ENCODE measurements at places on chromosomes 11 and 22. TPM values are rescaled to one million over a fixed set of nuclear protein-coding genes. Genes with fewer than 3 reads are reported as not detected.

GAL gene
- polyA plus RNA-seq: 1.8 TPM

SPTBN2 gene
- 4.7 TPM for polyA plus RNA-seq

IL18 gene
- 88.9 TPM for polyA plus RNA-seq

SGSM1 gene
- 1.9 TPM for polyA plus RNA-seq

EIF3D gene
- 171 TPM for polyA plus RNA-seq

JHY gene
- polyA plus RNA-seq: 3.7 TPM

SLC22A9 gene
- polyA plus RNA-seq: not detected

GUCD1 gene
- polyA plus RNA-seq: 87.8 TPM

ENTHD1 gene
- polyA plus RNA-seq: 0.04 TPM

OR8G5 gene
- polyA plus RNA-seq: 0.13 TPM

TBX10 gene
- polyA plus RNA-seq: not detected

GPHA2 gene
- polyA plus RNA-seq: 0.19 TPM

APOBEC3C gene
- 12.0 TPM for polyA plus RNA-seq

DRD4 gene
- polyA plus RNA-seq: 0.35 TPM

NLRP10 gene
- polyA plus RNA-seq: not detected

C11orf91 gene
- not detected for polyA plus RNA-seq

RIC8A gene
- polyA plus RNA-seq: 83.2 TPM

OR51B4 gene
- polyA plus RNA-seq: not detected

OR10D3 gene
- polyA plus RNA-seq: not detected

TMPRSS4 gene
- polyA plus RNA-seq: 8.7 TPM

SMTNL1 gene
- polyA plus RNA-seq: not detected

FAU gene
- polyA plus RNA-seq: 1,580 TPM

AQP11 gene
- 0.22 TPM for polyA plus RNA-seq

TMA7B gene
- 0.35 TPM for polyA plus RNA-seq

PANX3 gene
- polyA plus RNA-seq: not detected

GANAB gene
- polyA plus RNA-seq: 104 TPM

SAA4 gene
- 0.39 TPM for polyA plus RNA-seq

UBQLNL gene
- polyA plus RNA-seq: 0.39 TPM

ZDHHC13 gene
- polyA plus RNA-seq: 10.6 TPM

OR2D2 gene
- polyA plus RNA-seq: not detected

KCNK4 gene
- polyA plus RNA-seq: not detected

LRRC10B gene
- 9.3 TPM for polyA plus RNA-seq

BDNF gene
- polyA plus RNA-seq: 0.38 TPM

AGBL2 gene
- polyA plus RNA-seq: 3.1 TPM

RASD2 gene
- polyA plus RNA-seq: 0.40 TPM

NTM gene
- 2.3 TPM for polyA plus RNA-seq

OR52N4 gene
- 0.31 TPM for polyA plus RNA-seq

MS4A6E gene
- 0.63 TPM for polyA plus RNA-seq

RTN4R gene
- 5.6 TPM for polyA plus RNA-seq

SCN3B gene
- 0.72 TPM for polyA plus RNA-seq

SPTY2D1 gene
- 10.7 TPM for polyA plus RNA-seq

BACE1-AS gene
- polyA plus RNA-seq: 1.9 TPM

KRTAP5-7 gene
- not detected for polyA plus RNA-seq

CYP2D6 gene
- 1.3 TPM for polyA plus RNA-seq

RAB1B gene
- 174 TPM for polyA plus RNA-seq

All from lung (tissue), 17 donors.